Amniotic stem cell (primary cell): ENCODE measurements at places on chromosomes 5 and 9.

- no peak for DNase-seq
These were observed 56.7 kb downstream of the MAMDC2 start for GRCh38 chr9:70100362-70100761.

GRCh38 chr5:56264417-56265025 lies 31.4 kb upstream of the ANKRD55 start:
- no peak for DNase-seq

DNA sequence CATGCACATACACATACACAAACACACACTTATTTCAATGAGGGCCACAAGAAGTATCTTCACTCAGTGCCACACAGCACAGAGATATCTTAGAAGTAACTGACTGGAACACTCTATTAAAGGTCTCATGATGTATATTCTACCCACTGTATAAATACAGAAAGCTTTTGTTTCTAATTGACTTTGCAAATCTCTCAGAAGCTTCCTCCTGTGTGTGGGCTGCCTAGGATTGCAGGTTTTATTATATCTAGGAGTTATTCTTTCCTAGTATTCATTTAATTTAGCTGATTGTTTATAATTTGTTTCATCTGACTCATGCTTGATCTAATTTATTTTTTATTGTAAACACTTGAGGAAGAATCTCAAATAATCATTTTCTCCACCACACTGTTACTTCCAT lies 262.4 kb upstream of the ACTBL2 start:
- DNase-seq, result no peak

- no peak for DNase-seq
These were observed 106.6 kb downstream of the PLCXD3 start for GRCh38 chr5:41403846-41404245.

- no peak for DNase-seq
These were observed 85.5 kb downstream of the YIPF5 start for GRCh38 chr5:144084971-144085370.

DNA sequence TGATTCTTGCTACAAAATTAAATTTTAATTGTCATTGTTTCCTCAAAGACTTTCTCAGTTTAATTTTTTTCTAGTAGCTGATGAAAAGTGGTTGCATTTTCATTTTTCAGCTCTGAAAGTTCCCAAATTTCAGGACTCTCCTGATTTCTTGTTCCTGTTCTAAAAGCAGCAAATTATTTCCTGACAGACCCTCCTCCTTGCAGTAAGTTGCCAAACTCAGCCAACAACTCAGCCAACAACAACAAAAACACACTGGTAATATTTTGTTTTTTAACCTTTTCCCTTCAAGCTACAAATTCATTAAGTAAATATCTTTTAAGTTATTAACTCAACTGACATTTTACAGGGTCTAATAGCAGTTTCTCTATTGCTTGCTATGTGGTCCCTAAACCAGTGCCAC lies 487.8 kb upstream of the NUDT12 start:
- DNase-seq, result no peak

GRCh38 chr9:33135031-33135461 lies 32.1 kb downstream of the B4GALT1 start:
- DNase-seq, result no peak

DNA sequence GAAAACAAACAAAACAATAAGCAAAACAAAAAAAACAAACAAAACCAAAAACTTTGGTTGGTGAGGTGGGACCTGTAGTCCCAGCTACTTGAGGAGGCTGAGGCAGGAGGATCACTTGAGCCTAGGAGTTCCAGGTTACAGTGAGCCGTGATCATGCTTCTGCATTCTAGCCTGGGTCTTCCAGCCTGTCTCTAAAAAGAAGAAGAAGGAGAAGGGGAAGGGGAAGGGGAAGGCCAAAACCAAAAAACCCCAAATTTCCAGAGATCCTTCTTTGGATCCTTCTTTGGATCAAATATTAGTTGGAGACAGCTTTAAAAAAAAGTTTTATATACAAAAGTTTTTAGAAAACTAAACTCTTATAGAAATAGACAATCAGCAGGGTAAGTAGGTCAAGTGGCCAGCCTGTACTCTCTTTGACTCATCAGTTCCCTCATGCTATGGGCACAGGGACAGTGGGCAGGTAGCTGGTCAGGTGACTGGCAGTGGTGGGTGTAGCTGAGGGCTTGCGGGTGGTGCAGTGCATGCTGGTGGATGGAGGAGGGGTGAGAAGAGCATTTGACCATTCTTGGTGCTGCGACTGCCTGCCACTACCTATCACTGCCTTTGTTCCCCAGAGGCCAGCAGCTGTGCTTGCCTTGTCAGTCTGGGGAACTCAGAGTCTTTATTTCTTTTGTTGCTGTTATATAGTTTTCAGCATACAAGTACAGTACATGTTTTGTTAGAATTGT lies 12.6 kb downstream of the RCL1 start:
- no peak for DNase-seq
